SW 1271 (cell line): ENCODE measurements at places on chromosomes 3 and 15.

DNA sequence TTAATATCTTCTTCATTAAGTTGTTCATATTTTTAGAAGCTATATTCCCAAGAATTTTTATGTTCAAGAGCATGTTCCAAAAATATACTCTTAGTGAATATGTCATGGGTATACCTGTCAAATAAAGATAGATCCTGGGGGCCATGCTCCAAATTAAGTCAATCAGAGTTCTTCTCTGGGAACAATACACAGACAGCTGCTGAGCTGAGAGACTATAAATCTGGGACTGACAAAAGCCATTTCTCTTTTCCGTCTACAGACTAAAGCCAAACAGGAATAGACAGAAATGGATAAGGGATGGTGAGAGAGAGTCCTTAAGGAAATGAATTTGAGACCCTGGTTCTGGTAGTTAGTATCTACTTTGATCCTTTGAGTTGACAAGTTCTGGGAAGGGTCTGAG is 465.1 kb upstream of the RASGRP1 start:
- DNase-seq: no peak

DNA sequence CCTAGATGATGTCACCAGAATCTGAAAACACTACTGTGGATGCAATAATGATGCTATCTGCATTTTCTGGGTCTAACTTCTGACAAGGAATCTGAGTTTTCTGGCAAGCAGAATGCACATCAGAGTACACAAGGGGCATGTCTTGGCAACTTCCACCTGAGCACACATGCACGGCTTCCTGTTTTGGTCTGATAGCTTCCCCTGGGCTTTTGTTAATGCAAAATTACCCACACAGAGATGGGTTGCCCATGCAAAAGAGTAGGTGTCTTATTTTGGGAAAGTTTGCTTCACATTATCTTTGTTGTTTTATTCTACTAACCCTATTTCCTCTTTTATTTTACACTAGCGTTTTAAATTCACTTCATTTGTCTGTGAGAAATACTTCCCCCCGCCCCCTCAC is 74.2 kb upstream of the SATB1 start:
- no peak for DNase-seq

DNA sequence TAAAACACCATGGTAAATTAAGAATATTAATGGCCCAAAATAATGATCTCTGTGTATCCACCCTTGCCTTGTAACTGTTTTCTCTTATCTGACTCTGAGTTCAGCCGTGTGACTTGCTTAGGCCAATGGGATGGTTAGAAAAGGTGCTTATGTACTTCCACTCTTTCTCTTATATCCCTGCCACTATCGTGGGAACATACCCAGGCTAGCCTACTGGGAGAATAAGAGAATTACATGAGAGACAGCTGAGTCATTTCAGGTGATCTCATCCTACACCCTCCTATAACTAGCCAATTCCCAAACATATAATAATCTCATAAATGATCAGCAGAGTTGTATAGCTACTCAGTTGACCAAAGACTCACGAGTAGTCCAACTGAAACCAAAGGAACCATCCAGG is 98.3 kb upstream of the ABI3BP start:
- DNase-seq: no peak

DNA sequence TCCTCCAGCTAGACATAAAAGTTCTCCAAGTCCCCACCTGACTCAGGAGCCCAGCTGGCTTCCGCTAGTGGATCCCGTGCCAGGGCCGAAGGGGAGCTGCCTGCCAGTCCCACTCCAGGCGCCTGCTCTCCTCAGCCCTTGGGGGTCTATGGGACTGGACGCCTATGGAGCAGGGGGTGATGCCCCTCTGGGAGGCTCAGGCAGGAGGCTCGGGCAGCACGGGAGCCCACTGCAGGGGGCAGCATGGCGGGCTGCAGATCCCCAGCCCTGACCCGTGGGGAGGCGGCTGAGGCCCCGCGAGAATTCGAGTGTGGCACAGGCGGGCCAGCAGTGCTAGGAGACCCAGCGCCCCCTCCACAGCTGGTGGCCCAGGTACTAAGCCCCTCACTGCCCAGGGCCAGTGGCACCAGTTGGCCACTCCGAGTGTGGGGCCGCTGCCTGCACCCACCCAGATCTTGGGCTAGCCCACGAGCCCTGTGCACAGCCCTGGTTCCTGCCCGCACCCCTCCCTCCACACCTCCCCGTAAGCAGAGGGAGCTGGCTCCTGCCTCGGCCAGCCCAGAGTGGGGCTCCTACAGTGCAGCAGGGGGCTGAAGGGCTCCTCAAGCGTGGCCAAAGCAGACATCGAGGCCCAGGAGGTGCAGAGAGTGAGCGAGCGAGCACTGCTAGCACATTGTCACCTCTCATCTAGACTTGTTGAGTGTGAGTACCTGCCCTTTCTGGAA is 221.3 kb upstream of the NSMCE3 start:
- no peak for DNase-seq

DNA sequence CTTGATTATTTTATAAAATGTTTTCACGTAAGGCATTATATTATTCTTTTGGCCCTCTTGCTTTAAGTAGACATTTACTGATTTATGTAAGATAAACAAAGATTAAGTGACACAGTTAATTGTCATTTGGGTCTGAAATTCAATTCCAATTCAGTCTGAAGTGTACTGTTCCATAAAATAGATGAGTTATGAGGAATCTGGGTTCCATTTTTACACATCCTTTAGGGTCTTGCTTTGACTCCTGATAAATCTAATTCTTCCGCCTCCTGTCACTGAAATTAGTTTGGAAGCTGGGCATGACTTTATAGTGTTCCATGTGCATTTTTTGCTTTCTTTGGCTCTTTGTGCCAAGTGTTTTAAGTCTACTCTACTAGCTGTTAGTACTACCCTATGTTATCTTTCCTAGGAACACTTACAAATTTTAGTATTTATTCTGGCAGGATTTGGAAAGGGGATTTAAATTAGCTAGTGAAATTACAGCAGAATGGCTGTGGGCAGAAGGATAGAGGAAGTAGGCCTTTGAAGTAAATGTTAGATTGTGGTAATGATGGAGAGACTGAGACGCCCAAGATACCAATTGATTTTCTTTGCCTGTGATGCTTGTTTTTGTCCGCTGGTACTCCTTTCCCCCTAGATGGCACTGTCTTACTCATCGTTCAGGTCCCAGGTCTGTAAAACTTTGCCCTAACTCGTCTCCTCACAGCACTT is 14.3 kb downstream of the ARL8B start:
- no peak for DNase-seq

DNA sequence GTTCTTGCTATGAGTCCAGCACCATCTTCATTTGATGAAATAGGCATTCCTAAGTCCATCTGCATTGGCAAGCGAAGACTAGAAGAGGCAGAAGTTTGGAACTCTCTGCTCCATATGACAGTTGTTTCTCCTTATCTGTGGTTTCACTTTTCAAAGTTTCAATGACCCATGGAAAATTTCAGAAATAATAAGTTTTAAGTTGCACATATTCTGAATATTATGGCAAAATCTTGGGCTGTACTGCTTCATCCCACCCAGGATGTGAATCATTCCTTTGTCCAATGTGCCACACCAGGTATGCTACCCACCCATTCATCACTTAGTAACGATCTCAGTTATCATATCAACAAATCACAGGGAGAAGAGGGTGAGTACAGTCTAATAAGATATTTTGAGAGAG is 647.9 kb downstream of the GRM7 start:
- DNase-seq: peak; percentile 25

DNA sequence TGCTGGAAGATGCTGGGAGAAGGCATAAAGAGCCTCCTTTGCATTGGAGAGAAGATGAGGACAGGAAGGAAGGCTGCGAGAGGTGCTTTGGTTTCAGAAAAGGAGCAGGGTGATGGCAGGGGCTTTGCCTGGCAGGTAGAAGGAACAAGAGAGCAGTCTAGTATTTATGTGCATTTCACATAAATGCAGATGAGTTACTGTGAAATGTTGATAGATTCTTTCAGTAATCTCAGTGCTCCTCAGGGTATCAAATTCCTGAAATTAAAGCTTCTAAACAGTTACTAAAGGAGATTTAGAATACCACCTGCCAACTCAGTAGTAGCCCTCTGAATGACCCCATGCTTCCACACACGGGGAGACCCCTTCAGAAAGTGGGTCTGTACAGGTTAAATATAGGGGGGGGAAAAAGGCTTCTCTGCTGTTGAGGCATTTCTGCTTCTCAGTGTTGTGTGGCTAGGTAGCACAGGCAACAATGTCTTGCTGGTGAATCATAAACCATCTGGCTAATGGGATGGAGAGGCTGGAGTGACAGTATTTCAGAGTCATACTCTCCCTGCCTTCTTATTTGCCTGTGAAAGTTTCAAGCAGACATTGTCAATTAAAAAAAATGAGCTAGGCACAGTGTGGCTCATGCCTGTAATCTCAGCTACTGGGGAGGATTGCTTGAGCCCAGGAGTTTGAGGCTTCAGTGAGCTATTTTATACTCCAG is 14.3 kb upstream of the FBXL22 start:
- peak; percentile 11 for DNase-seq

GRCh38 chr3:71876135-71877105 is 91.5 kb upstream of the PROK2 start:
- DNase-seq: no peak

DNA sequence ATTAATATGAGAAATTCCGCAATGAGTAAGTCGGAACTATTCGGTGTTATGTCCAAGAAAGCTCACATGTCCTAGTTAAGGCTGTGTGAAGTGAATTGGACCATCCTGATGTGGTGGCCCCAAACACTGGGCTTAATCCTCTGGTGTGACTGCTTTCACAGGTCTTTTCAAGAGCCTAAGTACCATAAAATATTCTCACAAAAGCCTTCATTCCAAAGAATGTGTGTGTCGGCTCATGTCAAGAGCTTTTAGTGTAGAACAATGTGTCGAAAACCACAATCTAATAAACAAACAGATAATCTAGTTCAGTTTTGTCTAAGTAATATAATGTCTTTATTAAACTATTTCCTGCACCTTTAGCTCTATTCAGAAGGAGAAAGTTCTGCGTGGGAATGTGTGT is 311.4 kb downstream of the LPP start:
- no peak for DNase-seq

- DNase-seq: no peak
These were observed 247 bp downstream of the FETUB start for GRCh38 chr3:186640473-186640818.

GRCh38 chr3:56424885-56425284 is 43.4 kb downstream of the ERC2 start:
- DNase-seq: no peak

DNA sequence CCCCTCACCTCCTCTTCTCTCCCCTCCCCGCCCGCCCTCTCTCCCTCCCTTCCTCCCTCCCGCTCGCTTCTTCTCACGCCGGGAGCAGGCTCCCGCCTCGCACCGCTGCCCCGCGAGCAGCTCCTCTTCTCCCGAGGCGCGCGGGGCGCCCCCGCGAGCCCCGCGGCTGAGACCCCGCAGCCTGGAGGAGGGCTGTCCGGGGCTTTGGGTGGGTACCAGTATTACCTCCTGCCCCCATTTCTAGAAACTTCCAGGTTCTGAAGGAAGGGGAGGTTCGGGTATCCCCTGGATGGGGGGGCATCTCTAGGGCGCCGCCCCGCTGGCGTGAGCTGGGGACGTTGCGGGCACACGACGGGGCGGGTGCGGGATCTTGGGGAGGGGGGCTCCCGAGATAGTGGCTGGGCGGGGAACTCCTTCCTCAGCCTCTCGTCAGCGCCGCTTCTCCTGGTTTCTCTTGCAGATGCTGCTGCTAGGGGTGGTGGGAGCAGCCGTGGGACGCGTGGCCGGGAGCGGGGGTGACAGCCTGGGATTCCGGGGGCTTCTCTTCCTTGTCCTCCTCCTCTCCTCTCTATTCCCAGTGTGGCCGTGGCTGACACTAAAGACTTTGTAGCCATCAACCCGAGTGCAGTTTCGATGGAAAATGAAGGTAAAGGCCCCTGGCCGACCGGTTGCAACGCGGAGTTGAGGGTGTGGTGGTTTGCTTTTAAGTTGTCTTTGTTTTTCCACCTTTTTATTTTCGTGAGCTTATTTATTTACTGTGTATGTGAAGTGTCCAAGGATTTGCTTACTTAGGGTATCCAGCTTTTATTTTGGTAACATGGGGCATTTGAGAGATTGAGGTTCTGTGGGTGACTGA is 474 bp downstream of the ATP2C1 start:
- no peak for DNase-seq

- DNase-seq: no peak
These were observed 7.5 kb downstream of the RNF111 start for GRCh38 chr15:58994906-58995453.

DNA sequence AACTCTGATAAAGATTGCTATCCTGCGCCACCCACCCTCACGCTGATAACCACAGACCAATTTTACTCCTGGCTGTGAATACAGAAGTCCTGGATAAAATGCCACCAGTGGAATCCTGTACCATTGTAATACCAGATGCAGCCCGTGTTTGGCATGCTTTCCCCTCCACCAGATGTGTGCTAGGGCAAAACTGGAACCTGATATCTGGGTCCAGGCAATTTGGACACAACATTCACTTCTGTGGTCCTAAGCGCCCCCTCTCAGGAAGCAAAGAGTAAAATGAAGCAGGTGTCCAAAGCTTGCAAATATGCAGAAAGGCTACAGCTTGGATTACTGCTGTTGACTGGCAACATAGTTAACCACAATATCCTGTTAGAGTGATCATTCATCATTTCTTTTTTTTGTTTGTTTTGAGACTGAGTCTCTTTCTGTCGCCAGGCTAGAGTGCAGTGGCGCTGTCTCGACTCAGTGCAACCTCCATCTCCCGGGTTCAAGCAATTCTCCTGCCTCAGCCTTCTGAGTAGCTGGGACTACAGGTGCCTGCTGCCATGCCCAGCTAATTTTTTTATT is 32.8 kb downstream of the LOXL1 start:
- peak; percentile 96 for DNase-seq

GRCh38 chr3:187136936-187137335 is 2.4 kb downstream of the RPL39L start:
- no peak for DNase-seq

GRCh38 chr15:75356006-75356405 is 9.2 kb downstream of the NEIL1 start:
- no peak for DNase-seq

- DNase-seq: no peak
These were observed 158.7 kb downstream of the CGGBP1 start for GRCh38 chr3:87900061-87900460.

DNA sequence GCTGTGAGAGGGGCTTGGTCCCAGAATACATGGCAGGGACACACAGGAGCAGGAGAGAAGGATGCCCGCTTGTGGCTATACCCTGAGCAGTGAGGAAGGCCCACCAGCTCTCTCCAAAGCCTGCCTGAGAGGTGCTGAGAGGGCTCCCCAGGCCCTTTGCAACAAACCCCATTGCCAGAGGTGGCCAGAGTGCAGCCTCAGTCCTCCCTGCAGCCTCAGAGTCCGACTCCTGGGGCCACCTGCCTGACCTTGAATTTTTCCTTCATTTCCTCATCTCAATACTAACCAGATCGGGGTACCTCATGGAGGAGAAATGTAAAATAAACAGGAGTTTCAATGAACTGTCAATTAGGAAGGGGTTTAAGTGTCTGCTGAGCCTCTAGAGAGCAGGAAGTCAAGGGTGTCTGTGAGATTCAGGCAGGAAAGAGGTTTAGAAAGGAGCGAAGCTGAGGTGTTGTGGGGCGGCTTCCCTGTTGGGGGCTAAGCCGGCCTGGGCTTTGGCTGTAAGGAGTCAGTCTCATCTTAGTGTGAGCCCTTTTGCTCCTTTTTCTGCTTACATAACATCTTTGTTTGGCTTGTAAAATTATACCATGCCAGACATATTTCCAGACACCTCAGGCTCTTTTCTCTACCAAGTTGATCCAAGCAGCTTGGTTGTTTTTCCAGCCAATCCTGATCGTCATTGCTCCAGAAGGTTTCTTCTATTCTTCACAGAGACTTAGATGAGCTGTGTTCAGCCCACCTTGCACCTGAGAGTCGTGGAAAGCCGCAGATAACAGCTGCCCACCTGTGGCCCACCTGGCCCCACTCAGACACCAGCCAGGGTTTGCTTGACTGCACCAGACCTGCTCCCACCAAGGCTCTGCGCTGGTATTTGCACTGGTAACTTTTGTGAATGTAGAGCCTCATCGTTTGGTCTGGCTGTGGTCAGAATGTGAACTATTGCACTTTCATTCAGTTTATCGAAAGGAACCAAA is 36.7 kb downstream of the CMTM7 start:
- DNase-seq: no peak
